ENCODE measurements at places on chromosomes 7 and 10.

GRCh38 chr10:122113161-122113944 lies 124.4 kb downstream of the TACC2 start:
- peak; percentile 37 for DNase-seq

GRCh38 chr7:124924906-124925305 lies 4.7 kb downstream of the POT1 start:
- no peak for DNase-seq

DNA sequence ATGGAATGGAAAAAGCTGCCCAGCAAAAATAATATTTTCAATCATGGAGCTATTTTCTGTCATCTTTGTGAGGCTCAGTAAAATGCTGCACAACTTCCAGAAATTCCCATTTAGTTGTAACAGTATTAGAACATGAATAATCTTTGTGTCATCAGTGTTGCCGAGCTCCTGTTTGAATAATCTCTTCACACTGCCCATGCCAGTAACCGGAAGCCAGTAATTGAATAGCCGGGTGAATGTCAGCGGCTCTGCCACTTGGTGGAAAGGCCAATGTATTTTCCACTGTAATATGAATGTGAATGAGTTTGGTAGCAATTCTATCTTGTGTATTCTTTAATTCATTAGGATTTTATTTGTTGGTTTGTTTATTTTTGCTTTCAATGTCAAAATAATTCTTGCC lies 172.5 kb upstream of the INSYN2A start:
- no peak for DNase-seq

DNA sequence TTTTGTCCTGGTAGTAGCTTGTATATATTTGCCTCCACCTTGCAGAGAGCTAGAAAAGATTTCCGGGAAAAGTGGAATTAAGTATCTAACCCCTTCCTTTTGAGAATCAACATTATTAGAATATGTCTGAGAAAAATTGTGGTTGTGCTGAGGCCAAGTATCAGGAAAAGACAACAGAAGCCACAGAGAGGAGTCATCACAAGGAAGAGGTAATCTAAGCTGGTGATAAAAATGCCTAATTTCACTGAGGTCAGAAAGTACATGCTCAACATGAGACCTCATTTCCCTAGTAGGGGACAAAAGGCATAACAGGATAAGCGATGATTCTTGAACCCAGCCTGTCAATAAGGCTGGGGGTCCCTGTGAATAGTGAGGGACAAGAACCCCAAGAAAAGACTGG lies 97.0 kb upstream of the PDE1C start:
- no peak for DNase-seq

GRCh38 chr10:105356626-105357025 lies 715.5 kb downstream of the SORCS3 start:
- DNase-seq = no peak

- DNase-seq = no peak
Observed at GRCh38 chr10:68870545-68871104, 30.5 kb upstream of the DDX50 start.

DNA sequence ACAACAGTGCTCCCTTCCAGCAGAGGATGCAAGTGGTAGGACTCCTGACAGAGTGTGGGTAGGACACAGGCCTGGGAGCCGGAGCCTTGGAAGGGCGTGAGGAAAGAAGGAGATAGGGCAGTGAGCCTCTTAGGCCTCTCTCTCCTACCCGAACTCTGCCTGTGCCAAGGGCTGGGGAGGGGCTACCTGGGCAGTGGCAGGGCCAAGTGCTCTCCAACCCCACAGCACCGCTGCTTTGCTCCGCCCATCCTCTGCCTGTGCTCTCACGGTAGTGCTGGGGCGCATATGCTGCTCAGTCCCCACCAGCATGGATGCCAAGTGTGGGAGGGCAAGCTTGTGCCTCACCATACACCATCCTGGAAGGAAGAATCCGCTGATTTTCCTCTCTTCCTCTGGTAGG lies 7.5 kb downstream of the FAM131B start:
- no peak for DNase-seq

DNA sequence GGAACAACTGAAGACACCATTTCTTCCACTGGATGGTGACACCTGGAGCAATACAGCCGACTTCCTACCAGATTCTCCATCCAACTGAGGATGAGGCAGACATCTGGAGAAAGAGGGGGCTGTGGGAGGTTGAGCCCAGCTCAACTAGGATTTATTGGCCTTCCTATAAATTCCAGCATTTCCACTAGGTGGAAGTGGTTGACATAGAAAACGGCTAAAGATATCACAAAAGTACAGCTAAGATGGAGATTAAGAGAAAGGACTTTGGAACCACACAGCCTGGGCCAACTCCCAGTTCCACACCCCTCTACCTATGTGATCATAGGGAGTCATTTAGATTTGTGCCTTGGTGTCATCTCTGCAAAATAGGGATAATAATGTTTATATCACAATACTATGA lies 61.3 kb upstream of the CAV2 start:
- no peak for DNase-seq

DNA sequence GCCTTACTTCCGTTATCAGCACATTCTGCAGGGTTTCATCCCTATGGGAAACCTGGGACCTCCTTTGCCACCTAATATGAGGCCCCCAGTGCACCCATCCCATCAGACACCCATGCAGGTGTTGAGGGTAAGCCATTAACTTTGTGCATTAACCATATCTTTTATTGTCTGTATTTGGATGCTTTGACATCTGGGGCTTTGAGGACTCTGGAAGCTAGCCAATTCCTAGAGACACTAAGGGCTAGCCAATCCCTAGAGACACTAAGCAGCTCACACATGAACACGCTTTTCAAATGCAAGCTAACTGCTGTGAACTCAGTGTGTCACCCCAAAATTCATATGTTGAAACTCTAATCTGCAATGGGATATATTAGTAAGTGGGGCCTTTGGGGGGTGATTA lies 272.5 kb upstream of the COBL start:
- no peak for DNase-seq

GRCh38 chr7:116439841-116440549 lies 59.5 kb upstream of the CAV2 start:
- no peak for DNase-seq

DNA sequence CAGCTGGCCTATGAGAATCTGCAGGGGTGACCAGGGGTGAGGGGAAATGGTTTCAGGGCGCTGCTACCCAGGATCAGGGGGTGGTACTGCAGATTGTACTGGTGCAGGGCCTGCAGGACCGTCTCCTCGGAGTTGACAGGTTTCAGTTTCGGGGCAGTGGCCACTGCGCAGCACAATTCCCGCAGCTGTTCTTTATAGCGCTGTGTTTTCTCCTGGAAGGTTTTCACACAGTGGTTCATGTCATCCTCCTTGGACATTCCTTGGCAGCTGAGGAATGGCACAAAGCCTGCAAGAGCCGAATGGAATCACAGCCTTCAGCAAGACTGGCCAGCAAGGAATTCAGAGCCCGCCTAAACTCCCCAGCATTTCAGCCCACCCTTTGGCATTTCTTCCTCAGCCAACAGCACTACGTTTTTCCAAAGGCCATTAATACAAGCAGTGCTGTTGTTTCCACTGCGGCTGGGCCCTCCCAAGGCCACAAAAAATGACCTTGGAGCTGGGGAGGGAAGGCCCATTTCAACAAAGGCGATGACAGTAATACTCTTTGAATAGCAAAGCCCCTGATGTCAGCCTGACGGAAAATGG lies 44.9 kb downstream of the PNLIPRP2 start:
- no peak for DNase-seq

GRCh38 chr7:130544356-130544755 lies 52.5 kb downstream of the MEST start:
- DNase-seq = no peak

- DNase-seq = no peak
Observed at GRCh38 chr7:98404840-98405239, 4.0 kb upstream of the BAIAP2L1 start.

DNA sequence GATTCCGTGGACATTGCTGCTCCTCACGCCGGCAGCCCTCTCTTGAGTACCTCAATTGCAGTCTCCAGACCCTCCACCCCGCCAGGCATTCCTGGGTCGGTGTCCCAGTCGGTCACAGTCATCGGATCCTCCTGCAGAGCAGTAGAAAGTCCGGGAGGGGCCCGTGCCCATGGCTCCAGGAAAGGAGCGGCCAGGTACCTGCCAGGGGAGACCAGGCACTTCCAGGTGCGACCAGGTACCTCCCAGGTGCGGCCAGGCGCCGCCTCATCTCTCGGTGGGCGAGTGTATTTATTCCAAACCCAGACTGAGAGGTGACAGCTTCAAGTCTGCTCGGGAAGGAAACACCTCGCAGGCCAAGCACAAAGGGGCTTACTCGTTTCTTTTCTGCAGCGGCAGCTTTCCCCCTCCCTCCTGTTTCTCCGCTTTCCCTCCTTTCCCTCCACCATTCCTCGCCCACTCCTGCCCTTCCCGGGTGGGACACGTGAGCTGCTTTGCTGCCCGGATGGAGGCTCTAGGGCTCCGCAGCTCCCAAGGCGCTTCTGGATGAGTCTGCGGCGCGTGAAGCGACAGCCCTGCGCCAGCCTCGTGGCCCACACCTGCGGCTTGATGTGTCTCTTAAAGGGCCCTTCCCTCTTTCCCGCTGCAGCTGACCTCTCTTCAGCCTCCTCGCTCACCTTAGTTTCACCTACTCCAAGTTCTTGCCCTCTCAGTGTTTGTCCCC lies 39.4 kb upstream of the AGK start:
- DNase-seq = no peak

DNA sequence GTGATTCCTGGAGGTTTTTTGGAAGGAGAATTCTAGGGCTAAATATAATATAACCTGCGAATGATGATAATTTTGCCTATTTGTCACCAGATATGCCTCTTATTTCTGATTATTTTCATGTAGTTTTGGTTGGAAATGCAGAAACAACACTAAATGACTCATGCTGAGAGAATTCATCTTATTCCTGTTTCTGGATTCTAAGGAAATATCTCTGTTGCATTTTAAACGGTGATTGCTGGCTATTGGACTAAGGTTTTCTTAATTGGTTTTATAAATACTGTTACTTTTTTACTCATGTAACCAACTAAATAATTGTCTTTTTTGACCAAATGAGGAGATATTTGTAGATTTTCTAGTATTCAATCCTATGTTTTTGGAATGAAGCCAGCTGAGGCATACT lies 204.9 kb upstream of the NPSR1 start:
- no peak for DNase-seq

DNA sequence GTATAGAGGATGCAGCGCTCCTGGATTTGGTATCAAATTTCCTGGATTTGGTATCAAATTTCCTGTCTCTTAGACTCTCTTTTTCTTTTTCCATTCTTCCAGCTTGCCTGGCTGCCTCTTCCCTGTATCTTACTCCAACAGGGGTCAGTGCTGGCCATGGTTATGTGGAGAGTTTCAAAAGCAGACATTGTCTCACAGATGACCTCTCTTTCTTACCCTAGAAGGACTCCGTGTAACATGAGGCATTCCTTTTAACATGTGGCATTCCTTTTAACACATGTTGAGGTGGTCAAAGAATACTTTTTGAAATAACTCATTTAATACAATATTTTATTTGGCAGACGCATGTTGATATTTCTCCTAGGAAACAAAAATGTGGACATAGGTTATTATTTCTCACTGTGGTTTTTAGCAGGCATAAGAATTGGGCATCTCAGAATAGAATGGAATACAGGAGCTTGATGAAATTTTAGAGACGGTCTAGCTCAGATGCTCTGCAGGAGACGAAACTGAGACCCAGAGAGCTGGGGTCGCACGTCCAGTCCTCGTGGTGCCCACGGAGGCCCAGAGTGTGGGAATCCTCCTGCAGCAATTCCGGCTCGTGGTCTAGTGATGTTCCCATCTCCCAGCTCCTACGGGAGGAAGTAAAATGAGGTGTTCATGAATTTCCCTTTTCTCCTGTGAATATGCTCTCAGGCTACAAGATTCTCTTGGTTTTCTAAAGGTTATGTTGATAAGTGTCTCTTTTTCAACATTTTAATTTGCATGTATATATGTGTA lies 59.6 kb upstream of the PITRM1 start:
- no peak for DNase-seq

GRCh38 chr7:101370836-101371235 lies 8.2 kb downstream of the COL26A1 start:
- DNase-seq = no peak

- no peak for DNase-seq
Observed at GRCh38 chr7:148290538-148290937, 300.0 kb upstream of the C7orf33 start.

GRCh38 chr10:126247446-126247975 lies 140.8 kb downstream of the ADAM12 start:
- DNase-seq = no peak
